ENCODE measurements at places on chromosomes 5 and 9.

DNA sequence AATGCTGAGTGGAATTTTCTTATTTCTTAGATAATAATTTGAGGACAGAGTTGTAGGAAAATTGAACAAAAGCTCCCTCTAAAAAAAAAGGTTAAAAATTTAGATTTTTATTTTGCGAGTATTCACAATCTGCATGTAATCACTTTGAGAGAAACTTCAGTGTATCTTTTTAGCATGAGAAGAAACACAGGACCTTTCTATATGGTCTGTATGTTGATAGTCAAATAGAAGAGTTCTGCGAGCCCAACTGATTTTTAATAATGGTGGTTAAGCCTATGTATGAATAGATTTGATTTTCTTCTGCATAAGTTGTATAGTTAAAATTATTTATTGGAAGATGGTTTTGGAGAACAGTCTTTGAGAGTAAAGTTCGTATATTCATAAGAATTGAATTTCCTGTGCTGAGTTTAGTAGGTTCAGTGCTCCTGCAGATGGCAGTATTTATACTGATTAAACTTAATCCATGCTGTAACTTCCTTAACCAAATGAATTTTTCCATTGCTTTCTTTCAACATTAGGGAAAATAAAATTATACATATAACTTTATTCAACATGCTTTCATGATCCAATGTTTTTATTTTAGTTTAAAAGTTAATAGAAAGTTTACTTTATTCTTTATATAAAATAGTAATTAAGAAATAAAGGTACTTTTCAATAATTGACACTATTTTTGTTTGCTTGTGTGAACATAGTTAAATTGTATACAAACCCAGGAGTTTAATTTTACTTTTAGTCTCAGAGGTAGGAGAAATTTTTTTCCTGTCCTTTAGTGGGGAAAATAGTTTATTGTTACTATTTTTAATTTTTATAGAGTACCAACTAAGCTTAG lies 19.6 kb downstream of the TCERG1 start:
- DNase-seq = no peak

DNA sequence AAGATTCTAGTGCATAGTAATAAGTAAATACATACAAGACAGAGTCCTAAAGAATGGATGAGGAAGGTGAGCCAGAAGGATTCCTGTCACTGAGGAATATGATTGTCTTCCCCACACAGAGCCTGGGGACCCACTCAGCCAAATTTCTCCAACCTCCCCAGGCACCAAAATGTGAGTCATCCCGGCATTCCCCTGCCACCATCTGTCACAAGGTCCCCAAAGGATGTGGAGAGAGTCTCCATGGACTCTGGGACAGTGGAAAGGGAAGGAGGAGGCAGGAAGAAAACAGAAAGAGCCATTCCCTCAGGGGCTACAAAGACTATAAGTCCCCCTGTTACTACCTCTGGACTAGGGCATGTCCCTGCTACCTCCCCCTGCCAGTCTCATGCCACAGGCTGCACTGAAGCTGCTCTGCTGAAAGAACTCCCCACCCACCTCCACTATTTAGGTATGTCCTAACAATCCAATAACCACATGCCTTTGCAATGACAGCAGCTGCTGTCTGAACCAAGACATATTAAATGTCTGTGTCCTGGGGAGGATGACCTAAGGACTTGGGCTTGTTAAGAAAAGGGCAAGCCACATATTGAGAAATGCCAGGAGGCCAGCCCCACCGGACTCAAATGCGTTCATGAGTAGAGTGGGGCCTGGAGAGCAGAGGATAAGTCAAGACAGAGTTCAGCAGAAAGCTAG lies 10.7 kb upstream of the OR5C1 start:
- no peak for DNase-seq

GRCh38 chr9:94625835-94626234 lies 13.5 kb downstream of the FBP1 start:
- DNase-seq = no peak

- no peak for DNase-seq
Observed at GRCh38 chr9:35789541-35789940, 1.9 kb upstream of the NPR2 start.

DNA sequence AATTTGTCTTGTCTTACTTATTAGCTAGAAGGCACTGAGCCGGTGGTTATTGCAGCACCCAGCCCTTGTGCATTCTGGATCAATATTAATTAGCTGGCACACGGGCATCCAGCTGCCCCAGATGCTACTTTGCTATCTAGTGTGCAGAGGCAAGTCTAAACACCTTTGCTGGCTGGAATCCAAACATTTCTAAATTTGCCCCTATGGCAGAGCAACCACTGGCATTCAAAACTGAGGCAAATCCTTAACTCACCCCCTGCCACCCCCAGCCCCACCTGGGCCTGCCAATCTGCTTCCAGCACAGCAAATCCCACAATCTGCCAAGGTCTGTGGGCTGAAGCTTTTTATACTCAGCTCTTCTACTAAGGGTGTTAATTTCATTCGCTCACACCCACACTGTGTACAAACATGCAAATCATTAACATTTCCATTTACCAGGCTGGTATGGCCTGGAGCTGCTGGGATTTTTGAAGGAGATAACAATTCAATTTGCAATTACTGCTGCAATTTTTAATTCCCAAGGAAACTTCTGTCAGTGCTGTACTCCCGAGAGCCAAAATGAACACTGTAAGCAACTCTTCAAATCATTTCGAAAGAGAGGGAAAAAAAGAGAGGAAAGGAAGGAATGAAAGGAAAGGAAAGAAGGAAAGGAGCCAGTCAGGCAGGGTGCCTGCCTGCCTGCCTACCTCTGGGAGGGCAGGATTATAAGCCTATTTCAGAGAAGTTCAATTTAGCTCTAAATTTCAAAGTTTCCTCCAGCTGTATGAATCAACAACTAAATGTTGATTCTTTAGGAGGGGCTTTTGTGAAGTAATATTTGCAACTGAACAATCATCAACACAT lies 35.5 kb downstream of the RAPGEF1 start:
- DNase-seq = no peak

DNA sequence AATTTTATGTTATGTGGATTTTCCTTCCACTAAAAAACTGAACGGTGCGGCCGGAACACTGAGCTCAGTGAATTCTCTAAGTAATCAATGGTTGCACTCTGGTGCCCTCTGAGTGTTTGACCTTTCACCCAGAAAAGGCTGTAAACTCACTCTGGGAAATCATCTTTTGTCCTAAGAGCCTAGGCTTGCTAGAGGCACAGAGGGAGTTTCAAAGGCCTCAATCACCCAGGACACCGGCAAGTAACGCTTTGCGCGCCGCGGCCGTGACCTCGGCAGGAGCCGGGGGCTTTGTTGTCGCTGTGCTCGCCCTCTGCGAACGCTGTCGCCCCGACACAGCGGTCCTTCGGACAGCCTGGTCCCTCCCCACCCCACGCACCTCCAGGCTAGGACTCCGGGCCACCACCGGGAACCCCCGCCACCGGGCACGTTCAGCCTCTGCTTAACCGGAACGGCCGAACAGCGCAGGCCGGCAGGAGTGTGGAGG lies 703 bp downstream of the ISCA1 start:
- no peak for DNase-seq

- no peak for DNase-seq
Observed at GRCh38 chr5:160802592-160802991, 49.4 kb downstream of the ATP10B start.

DNA sequence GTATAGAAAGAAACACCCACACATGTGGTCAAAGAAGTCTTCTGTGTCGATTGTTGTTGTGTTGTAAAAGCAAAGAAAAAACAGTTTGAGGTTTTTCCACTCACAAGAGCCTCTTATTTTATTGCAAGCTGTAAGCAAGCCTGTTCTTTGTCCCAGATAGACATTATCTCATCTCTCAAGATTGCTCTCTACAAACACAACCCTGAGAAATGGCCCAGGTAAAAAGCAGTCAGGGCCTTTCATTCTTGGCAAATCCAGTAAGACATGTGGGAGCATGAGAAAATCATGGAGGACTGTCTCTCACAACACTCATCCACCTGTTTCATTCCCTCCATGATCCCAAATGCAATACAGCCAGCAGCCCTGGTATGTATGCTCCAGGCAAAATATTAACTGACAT lies 286.6 kb upstream of the POU5F2 start:
- DNase-seq = no peak

GRCh38 chr9:92962846-92963245 lies 15.5 kb downstream of the FGD3 start:
- DNase-seq = no peak

DNA sequence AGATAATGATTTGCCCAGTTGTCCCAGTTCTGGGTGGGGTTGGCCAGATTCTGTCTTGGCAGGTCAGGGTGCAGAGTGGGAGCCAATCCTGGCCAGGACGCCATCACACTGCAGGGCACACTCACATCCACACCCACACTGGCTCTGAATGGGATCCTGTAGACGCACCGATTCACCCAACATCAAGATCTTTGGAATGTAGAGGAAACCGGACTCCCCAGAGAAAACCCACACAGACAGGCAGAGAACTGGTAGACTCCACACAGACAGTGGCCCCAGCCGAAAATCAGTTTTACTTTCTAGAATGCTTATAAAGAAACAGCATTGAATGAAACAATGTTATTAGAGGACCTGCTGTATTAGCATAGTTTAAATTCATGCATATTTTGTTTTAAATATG lies 343.1 kb upstream of the DAB2 start:
- no peak for DNase-seq
